AG09309 (cell line): ENCODE measurements at places on chromosomes 6 and 20.

DNA sequence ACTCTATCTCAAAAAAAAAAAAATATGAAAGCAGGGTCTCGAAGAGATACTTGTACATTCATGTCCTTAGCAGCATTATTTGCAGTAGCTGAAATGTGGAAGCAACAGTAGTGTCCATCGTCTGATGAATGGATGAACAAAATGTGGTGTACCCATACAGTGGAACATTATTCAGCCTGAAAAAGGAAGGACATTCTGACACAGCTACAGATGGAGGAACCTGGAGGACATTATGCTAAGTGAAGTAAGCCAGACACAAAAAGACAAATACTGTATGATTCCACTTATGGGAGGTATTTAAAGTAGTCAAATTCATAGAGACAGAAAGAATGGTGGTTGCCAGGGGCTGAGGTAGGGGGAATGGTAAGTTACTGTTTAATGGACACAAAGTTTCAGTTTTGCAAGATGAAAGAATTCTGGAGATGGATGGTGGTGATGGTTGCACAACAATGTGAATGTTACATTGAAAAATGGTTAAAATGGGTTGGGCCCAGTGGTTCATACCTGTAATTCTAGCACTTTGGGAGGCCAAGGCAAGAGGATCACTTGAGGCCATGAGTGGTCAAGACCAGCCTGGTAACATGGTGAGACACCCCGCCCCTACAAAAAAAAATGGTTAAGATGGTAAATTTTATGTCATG, 11.8 kb upstream of the TULP1 start:
- no peak for DNase-seq

- DNase-seq = no peak
These were observed 5.4 kb upstream of the ZNFX1 start for GRCh38 chr20:49283176-49283702.

GRCh38 chr6:1346558-1347091, 34.7 kb downstream of the FOXQ1 start:
- no peak for DNase-seq

- DNase-seq = no peak
These were observed 5.4 kb downstream of the SLC22A23 start for GRCh38 chr6:3451498-3451897.

- DNase-seq = no peak
These were observed 98.4 kb upstream of the PRSS16 start for GRCh38 chr6:27149150-27149549.

GRCh38 chr20:46624946-46625345, 26.3 kb downstream of the SLC13A3 start:
- DNase-seq = no peak

GRCh38 chr20:58133020-58133808, 95.2 kb downstream of the ANKRD60 start:
- DNase-seq = no peak

GRCh38 chr6:72740135-72740534, 118.3 kb downstream of the KCNQ5 start:
- no peak for DNase-seq

DNA sequence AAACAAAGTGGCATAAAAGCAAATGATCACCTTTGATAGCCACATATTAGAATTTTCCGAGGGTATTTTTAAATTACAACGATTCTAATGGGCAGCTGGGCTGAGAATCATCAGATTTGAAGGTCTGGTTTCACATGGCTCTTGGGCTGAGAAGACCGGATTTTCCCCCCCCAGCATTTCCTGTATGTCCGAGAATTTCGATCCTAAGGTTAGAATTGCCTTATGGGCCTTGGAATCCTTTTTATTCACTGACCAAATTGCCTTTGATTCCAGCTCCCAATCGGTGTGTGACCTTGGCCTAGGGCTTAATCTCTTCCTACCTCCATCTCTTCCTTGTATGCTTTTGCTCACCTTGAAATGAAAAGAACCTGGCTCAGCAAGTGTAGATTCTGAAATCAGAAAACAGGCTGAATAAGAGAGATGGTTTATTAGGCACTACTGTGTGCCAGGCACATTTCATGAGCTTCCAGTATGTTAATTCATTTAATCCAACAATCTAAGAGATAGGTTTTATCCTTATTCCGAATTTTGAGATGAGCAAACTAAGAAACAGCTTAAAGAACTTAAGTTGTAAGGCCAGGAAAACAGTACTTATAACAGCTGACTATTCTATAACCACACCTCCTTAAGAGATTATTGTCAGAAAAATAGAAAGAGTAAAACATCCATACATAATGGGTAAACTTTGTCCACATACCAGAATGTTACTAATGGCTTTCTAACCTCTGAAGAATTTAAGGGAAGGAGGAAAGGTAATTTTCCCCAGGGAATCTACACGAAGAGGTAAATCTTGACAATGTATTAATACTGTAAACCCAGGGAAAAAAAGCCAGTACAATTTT, 39.4 kb downstream of the HFE start:
- DNase-seq = no peak

- no peak for DNase-seq
These were observed 117.3 kb downstream of the TMEM170B start for GRCh38 chr6:11654876-11655275.
